ENCODE measurements at places on chromosomes 6 and 20.

DNA sequence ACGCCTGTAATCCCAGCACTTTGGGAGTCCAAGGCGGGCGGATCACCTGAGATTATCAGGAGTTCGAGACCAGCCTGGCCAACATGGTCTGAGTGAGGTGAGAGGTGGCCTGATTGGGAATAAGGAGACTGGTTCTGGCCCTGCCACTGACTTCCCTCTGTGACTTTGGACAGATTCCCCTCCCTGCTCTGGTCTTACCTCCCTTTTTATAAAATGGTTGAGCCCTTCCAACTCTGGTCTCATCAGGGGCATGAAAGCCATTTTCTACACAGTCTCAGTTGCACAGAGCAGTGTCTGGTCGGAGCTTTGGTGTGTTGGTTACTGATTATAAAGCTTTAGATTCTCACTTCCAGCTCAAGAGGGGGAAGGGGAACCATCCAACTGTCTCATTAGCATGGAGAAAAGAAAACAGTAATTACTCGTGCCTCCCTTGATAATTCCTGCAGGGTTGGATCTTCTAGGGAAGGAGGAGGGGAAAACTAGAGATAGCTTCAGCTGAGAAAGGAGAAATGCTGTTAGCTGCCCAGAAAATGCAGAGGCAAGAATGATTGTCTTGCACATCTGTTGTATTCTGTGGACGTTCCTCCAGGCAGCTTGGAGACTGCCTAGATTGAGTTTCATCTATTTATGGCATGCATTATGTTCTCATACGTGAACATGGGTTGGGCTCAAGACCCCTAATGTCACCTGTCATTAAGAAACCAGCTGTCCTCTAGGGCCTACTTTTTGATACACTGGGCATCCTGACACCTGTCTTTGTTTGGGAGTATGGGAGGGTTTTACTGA lies 30.4 kb downstream of the RALY start:
- peaks cover 22% of the 10 kb centered on the region for H3K4me1 ChIP-seq
- no peaks in the 10 kb centered on the region for H3K27me3 ChIP-seq
- H3K4me3 ChIP-seq = no peak overlapping the region
- no peak overlapping the region for H3K27ac ChIP-seq

DNA sequence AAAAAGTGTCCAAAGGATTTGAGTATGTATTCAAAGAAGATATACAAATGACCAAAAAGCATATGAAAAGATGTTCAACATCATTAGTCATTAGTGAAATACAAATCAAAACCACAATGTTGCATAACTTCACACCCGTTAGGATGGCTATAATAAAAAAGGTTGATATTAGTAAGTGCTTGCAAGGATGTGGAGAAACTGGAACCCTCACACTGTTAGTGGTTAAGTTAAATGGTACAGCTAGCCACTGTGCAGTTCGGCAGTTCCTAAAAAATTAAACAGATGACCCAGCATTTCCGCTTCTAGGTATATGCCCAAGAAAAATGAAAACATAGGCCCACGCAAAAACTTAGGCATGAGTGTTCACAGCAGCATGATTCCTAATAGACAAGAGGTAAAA lies 38.6 kb downstream of the IBTK start:
- H3K4me3 ChIP-seq = no peak overlapping the region
- no peaks in the 10 kb centered on the region for H3K27me3 ChIP-seq
- H3K27ac ChIP-seq = no peak overlapping the region
- no peaks in the 10 kb centered on the region for H3K4me1 ChIP-seq

DNA sequence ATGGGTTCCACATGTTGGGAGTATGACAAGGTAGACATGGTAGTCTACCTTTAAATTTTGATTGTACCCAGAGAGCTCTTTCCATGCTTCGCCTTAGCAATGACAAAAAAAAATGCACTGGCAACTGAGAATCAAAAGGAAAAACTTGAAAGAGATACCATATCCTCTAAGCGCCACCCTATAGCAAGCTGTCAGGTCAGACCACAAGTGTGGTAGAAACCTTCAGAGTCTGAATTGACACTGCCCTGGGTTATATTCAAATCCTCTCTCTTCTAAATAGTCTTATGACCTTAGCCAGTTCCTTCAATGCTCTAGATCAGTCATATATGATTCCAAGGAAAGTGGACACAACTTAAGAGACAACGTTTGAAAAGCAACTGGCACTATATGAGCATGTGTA lies 45.6 kb upstream of the SMLR1 start:
- no peak for DNase-seq
- no peaks in the 10 kb centered on the region for H3K27me3 ChIP-seq
- no peaks in the 10 kb centered on the region for H3K4me1 ChIP-seq
- no peaks in the 10 kb centered on the region for H3K36me3 ChIP-seq

DNA sequence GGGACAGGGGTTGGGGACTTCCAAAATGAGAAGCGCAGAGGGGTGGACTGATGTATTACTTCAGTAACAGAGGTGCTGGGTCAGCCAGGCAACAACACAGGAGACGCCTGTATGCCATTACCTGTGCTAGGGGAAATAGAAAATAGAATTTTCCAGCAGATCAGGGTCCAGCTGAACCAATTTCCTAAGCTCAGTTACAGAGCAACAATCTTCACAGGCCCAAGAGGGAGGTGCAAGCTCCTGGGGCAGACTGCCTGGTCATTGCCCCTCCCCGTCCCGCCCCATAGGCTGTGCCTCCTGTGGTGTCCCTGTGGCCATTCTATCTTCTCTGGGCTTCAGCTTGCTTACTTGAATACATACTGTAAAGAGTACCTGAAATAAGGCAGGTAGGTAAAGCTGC lies 3.7 kb downstream of the KCNK5 start:
- H3K4me1 ChIP-seq = peaks cover 8% of the 10 kb centered on the region
- H3K4me3 ChIP-seq = no peak overlapping the region
- H3K27ac ChIP-seq = no peak overlapping the region
- DNase-seq = no peak
- H3K27me3 ChIP-seq = peaks cover 42% of the 10 kb centered on the region

- H3K27ac ChIP-seq = no peak overlapping the region
- no peak for DNase-seq
- no peaks in the 10 kb centered on the region for H3K4me1 ChIP-seq
- no peak overlapping the region for H3K4me3 ChIP-seq
Observed at GRCh38 chr6:106535012-106535411, 94.3 kb downstream of the RTN4IP1 start.

GRCh38 chr6:36838896-36839748 lies at the start of gene CPNE5:
Gene CPNE5, minus strand, starts transcription at chr6:36839444. Its CDS starts 67 bp downstream, at chr6:36839377.
- DNase-seq = no peak
- no peak within 1 kb of the TSS for H3K27ac ChIP-seq
- H3K4me1 ChIP-seq = peaks cover 20% of the 10 kb centered on the region
- no peaks in the 10 kb centered on the region for H3K36me3 ChIP-seq
- H3K27me3 ChIP-seq = peaks cover 45% of the 10 kb centered on the region

GRCh38 chr20:50328222-50328979 lies 137.8 kb downstream of the CEBPB start:
- H3K4me1 ChIP-seq = no peaks in the 10 kb centered on the region
- no peak for DNase-seq
- no peak overlapping the region for H3K27ac ChIP-seq
- no peaks in the 10 kb centered on the region for H3K36me3 ChIP-seq
- H3K27me3 ChIP-seq = no peaks in the 10 kb centered on the region

DNA sequence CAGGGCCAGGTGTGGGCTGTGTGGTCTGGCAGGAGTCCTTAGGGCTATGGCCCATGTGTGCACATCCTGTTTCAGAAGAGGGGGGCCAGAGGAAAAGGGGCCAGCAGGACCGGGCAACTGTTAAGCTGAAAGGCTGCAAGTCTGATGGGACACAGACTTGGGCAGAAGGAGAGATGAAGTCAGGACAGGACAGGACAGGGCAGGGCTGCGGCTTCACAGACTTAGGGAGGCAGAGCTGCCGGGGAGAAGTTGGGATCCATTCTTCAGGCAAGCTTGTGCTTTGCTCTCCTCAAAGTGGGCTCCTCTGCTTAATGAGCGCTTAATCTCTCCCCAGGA lies 28.7 kb downstream of the MOCS1 start:
- H3K27me3 ChIP-seq = no peaks in the 10 kb centered on the region
- H3K4me1 ChIP-seq = no peaks in the 10 kb centered on the region
- no peak overlapping the region for H3K27ac ChIP-seq
- DNase-seq = no peak
- peaks cover 40% of the 10 kb centered on the region for H3K36me3 ChIP-seq
- no peak overlapping the region for H3K4me3 ChIP-seq

DNA sequence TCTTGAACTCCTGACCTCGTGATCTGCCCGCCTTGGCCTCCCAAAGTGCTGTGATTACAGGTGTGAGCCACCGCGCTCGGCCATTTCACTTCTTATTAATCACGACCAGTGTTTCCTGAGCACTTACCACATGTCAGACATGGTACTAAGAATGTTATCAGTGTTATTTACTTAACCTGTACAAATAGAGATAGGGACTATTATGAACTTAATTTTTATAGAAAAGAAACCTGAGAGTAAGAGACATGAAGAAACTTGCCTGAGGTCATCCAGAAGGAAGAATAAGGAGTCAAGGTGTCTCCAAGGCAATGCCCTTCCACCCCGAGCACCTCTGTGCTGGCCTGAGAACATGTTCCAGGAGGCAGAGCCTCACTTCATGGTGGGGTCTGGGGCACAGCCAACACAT lies 29.3 kb upstream of the EZR start:
- H3K4me3 ChIP-seq = no peak overlapping the region
- H3K4me1 ChIP-seq = peaks cover 16% of the 10 kb centered on the region
- H3K27ac ChIP-seq = no peak overlapping the region
- H3K36me3 ChIP-seq = no peaks in the 10 kb centered on the region

DNA sequence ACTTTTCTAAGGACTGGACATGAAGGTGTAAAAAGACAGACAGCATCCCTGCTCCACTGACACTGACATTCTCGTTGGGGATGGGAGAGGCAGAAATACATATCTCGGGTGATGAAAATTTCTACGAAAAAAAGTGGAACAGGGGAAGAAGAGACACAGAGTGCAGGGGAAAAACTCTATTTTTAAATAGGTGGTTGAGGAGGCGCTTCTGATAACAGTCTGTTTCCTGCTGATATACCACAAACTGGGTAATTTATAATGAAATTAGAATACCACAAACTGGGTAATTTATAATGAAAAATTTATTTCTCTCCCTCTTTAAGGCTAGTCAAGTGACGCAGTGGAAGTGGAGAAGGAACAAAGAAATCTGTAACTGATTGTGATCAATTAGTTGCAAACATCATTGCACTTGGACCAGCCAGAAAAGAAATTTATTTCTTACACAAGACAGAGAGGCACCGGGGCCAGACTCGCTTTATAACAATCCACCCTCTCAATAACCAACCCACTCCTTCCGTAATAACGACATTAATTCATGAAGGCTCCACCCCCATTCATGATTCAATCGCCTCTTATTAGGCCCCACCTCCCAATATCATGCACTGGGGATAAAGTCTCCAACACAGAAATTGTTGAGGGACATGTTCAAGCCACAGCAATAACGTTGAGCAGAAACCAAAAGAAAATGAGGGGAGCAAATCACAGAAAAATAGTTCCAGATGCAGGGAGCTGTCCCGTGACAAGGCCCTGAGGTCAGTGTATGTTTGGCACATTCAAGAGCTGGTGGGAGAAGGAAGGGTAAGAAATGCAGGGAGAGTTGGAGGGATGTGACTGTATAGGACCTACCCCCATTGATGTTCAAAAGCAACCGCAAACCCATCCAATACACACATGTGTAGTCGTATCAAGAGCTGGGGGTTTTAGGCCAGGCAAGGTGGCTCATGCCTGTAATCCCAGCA lies 6.6 kb upstream of the SRSF6 start:
- no peaks in the 10 kb centered on the region for H3K36me3 ChIP-seq
- H3K4me1 ChIP-seq = no peaks in the 10 kb centered on the region
- DNase-seq = no peak
- peaks cover 21% of the 10 kb centered on the region for H3K27me3 ChIP-seq
- H3K27ac ChIP-seq = no peak overlapping the region
- no peak overlapping the region for H3K4me3 ChIP-seq

- peak overlapping the region; percentile 40 for H3K4me3 ChIP-seq
- H3K27me3 ChIP-seq = no peaks in the 10 kb centered on the region
- H3K27ac ChIP-seq = no peak overlapping the region
- DNase-seq = no peak
- H3K4me1 ChIP-seq = no peaks in the 10 kb centered on the region
Observed at GRCh38 chr6:8743170-8743745, 307.9 kb upstream of the SLC35B3 start.

GRCh38 chr6:98833307-98834059 lies 891 bp upstream of the POU3F2 start:
- peak overlapping the region; percentile 37 for H3K4me3 ChIP-seq
- H3K36me3 ChIP-seq = no peaks in the 10 kb centered on the region
- H3K27me3 ChIP-seq = peaks cover 84% of the 10 kb centered on the region
- DNase-seq = peak; percentile 52

GRCh38 chr20:50272030-50272723 lies 81.5 kb downstream of the CEBPB start:
- peaks cover 6% of the 10 kb centered on the region for H3K4me1 ChIP-seq
- DNase-seq = no peak
- no peaks in the 10 kb centered on the region for H3K27me3 ChIP-seq

- no peak for DNase-seq
- H3K27ac ChIP-seq = no peak overlapping the region
- H3K27me3 ChIP-seq = no peaks in the 10 kb centered on the region
- H3K4me1 ChIP-seq = peaks cover 6% of the 10 kb centered on the region
- no peak overlapping the region for H3K4me3 ChIP-seq
- no peaks in the 10 kb centered on the region for H3K36me3 ChIP-seq
Observed at GRCh38 chr6:54288474-54288873, 19.8 kb upstream of the TINAG start.

GRCh38 chr20:8118039-8118438 lies 14.0 kb upstream of the PLCB1 start:
- no peaks in the 10 kb centered on the region for H3K27me3 ChIP-seq
- H3K4me3 ChIP-seq = no peak overlapping the region
- no peak overlapping the region for H3K27ac ChIP-seq
- no peak for DNase-seq
- H3K4me1 ChIP-seq = no peaks in the 10 kb centered on the region

- no peak for DNase-seq
- H3K4me3 ChIP-seq = no peak overlapping the region
- H3K27ac ChIP-seq = no peak overlapping the region
- H3K27me3 ChIP-seq = peaks cover 23% of the 10 kb centered on the region
Observed at GRCh38 chr6:168362276-168362990, 42.9 kb upstream of the DACT2 start.

DNA sequence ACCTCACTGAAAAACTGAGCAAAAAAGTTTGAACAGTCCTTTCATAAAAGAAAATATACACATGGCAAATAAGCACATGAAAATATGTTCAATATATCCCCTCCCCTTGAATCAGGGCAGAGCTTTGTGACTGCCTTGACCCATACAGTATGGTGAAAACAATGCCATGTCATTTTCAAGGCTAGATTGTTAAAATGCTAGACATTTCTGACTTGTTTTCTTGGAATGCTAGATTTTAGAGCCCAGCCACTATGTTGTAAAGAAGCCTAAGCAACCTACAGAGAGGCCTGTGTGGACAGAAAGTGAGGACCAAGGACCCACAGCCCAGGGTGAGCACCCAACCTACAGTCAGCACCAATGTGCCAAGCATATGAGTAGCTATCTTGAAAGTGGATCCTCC lies 17.1 kb upstream of the ASF1A start:
- H3K27ac ChIP-seq = peak overlapping the region; percentile 62
- H3K4me3 ChIP-seq = no peak overlapping the region
- H3K27me3 ChIP-seq = no peaks in the 10 kb centered on the region
- no peaks in the 10 kb centered on the region for H3K36me3 ChIP-seq
- H3K4me1 ChIP-seq = peaks cover 3% of the 10 kb centered on the region

All from mesenchymal stem cell (in vitro differentiated cells and primary cell).